CD14-positive monocyte (primary cell): ENCODE measurements at places on chromosomes 1 and 21.
A peak's percentile ranks its signal among the peaks of the same experiment; 100 is the strongest.

GRCh38 chr1:165288350-165289120 is 68.0 kb downstream of the LMX1A start:
- DNase-seq = no peak

DNA sequence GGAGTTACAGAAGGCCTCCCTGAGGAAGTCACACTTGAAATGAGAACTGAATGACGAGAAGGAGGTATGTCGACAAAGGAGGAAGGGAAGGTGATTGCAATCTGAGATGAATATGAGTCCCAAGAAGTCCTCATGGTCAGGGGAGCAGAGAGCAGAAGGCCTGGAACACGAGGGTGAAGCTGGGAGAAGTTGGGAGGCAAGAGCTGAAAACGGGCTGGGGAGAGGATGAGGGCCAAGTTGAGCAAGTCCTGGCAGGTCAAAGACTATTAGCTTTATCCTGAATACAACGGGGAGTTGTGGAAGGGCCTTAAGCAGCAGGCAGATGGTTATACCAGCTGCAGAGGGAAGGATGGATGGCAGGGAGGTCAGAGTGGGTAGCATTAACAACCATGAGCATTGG is 89.5 kb downstream of the KCNJ15 start:
- DNase-seq = no peak

DNA sequence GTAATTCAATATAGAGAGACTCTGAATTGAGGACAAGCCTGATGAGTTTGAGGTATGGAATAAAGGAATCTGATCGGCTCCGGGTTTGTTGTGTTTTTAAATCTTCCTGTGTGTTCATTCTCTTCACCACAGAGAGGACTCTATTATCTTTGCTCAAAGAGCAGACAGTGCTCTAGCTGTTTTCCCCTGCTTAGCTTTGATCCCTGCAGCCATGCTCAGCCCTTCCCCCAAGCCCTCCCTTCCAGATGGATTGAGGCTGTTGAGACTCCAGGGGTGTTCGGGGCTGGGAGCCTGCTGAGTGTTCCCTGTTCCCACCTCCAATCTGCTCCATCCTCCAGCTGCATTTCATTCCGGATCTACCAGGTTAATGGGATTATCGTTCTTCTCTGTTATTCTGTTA is 74.2 kb upstream of the CXADR start:
- DNase-seq = no peak

- no peak for DNase-seq
These were observed 223.1 kb downstream of the SLC45A1 start for GRCh38 chr1:8540971-8541370.

GRCh38 chr1:116256286-116256649 is 116.8 kb upstream of the ATP1A1 start:
- DNase-seq = no peak

- peak; percentile 79 for DNase-seq
These were observed 58.9 kb downstream of the VPS26C start for GRCh38 chr21:37208056-37208721.

- DNase-seq = no peak
These were observed 57.9 kb downstream of the ACBD6 start for GRCh38 chr1:180444522-180444921.

- DNase-seq = no peak
These were observed 55.5 kb downstream of the GABPA start for GRCh38 chr21:25790122-25790877.

GRCh38 chr1:38303843-38304242 is 257.2 kb upstream of the POU3F1 start:
- no peak for DNase-seq

DNA sequence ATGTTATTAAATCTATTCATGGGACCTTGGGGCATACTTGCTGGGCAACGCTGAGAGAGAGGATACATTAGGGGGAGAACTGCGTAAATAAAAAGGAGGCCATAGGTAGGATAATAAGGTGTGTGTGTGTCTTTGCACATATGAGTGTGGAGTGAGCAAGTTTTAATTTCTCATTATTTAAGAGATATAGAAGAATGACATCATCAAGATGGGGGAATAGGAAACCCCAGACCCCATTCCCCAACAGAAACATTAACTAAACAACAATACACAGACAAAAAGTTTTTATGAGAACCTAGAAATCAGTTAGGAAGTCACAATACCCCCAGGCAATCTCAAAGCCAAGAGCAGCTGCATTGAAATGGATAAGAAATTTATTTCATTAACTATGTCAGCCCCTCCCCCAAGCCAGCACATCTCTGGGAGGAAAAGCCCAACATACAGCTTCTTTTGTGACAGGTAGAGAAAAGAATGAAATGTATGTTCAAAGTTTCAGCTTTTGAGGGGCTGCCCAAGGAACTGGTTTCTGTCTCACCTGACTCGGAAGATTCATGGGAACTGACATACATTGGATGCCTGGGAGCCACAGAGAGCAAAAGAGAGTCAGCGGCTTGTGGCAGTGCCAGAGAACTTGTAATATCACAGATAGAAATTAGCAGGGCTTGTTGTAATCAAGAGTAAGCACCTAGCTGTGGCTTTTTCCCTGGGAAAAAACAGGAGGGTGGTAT is 234.3 kb upstream of the NFIA start:
- DNase-seq = no peak

- DNase-seq = peak; percentile 53
These were observed 14.9 kb upstream of the IFNLR1 start for GRCh38 chr1:24201941-24202440.

DNA sequence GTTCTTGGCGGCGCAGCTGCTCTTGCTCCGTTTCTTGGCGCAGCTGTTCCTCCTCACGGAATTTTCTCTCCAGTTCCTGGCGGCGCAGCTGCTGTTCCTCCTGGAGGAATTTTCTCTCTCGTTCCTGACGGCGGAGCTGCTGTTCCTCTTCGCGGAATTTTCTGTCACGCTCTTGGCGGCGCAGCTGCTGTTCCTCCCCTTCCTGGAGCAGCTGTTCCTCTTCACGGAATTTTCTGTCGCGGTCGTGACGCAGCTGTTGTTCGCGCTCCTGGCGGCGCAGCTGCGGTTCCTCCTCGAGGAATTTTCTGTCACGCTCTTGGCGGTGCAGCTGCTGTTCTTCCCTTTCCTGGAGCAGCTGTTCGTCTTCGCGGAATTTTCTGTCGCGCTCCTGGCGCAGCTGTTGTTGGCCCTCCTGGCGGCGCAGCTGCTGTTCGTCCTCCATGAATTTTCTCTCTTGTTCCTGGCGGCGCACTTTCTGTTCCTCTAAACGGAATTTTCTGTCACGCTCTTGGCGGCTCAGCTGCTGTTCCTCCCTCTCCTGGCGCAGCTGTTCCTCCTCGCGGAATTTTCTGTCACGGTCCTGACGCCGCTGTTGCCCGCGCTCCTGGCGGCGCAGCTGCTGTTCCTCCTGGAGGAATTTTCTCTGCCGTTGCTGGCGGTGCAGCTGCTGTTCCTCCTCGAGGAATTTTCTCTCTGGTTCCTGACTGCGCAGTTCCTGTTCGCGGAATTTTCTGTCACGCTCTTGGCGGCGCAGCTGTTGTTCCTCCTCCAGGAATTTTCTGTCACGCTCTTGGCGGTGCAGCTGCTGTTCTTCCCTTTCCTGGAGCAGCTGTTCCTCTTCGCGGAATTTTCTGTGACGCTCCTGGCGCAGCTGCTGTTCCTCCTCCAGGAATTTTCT is 7.0 kb downstream of the TCHH start:
- no peak for DNase-seq

DNA sequence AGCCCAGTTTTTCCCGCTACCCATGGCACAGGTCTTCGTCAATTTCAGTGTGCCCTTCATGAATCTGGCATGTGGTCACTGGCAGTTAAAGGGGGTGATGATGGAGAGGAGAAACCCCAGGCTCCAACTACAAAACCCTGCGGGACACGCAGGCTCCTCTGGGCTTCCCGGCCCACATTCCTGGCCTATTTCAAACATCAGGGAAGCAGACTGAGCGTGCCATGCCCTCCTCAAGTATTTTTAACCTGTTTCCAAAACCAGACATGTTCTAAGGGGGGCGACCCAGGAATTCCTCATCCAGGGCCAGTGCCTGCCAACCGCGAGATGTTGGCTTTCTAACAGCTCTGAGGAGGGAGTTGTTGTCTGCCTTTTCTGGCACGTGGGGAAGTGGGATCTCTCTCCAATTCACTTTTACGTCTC is 85.1 kb downstream of the CAPZB start:
- DNase-seq = no peak

DNA sequence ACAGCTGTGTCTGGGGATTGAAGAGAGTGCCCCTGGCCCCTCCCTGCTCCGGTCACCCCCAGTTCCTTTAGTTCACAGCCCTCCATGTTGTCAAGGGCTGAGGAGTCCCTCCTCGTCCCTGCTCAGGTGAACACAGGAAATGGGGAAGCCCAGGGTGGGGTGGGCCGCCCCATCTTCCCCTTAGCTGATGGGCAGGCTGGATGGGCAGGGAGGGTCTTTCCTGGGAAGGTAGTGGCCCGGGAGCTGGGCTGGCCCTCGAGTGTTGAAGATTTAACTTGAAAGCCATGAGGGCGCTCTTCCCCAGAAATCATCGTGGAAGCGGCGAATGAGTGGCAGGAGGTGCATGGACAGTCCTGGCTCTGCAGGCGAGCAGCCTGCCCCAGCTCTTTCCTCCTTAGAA is 18.3 kb upstream of the NPHP4 start:
- no peak for DNase-seq

GRCh38 chr1:156804572-156805243 is 11.9 kb downstream of the SH2D2A start:
- DNase-seq = peak; percentile 49

DNA sequence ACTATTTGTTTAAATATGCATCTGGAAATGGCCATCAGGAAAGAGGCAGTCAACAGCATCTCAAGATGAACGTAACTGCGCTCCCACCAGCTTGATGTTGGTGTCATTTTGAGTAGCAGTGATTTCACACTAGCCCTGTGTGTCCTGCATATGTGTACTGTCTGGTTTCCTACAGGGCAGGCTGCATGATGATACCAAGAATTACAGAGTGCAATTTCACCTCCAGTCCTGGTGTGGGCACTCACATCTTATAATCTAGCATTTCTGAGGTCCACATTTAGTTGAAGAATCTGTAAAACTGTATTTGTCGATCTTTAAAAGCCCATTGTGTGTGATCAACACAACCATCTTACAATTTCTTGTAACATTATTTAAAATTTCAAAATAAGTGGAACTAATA is 336.4 kb downstream of the PAPPA2 start:
- no peak for DNase-seq

DNA sequence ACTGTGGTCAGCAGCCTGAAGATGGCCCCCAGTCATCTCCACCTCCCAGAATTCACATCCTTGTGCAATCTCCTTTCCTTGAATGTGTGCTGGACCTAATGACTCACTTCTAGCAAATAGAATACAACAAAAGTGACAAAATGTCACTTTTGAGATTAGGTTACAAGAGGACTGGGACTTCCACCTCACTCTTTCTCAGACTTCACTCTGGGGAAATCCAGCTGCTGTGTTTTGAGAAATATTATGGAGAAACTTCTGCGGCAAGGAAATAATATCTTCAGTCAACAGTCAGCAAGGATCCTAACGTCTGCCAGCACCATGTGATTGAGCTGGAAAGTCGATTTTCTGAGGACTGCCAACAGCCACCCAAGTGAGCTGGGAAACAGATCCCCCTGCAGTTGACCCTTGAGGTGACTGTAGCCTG is 70.5 kb upstream of the GADD45A start:
- DNase-seq = peak; percentile 12
